ENCODE measurements at places on chromosomes 5 and 9.

DNA sequence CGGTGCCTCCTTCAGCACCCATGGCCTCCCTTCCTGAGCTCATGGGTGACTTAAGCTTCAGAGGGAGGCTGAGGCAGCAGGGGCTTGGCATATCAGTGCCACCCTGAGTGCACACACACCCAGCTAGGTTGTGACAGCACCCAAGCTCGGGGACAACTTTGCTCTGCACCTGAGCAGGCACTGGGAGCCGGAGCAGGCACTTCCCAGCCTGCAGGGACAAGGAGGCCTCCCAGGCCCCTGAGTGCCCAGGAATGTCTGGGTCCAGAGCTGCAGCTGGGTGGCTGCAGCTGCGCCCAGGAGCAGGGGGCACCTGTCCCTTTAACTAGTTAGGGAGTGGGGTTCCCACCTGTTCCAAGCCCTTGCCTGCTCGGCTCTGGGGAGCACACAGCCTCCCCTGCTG, 48.7 kb upstream of the CDH12 start:
- DNase-seq = no peak

- DNase-seq = no peak
Observed at GRCh38 chr5:67876371-67876770, 339.2 kb upstream of the PIK3R1 start.

DNA sequence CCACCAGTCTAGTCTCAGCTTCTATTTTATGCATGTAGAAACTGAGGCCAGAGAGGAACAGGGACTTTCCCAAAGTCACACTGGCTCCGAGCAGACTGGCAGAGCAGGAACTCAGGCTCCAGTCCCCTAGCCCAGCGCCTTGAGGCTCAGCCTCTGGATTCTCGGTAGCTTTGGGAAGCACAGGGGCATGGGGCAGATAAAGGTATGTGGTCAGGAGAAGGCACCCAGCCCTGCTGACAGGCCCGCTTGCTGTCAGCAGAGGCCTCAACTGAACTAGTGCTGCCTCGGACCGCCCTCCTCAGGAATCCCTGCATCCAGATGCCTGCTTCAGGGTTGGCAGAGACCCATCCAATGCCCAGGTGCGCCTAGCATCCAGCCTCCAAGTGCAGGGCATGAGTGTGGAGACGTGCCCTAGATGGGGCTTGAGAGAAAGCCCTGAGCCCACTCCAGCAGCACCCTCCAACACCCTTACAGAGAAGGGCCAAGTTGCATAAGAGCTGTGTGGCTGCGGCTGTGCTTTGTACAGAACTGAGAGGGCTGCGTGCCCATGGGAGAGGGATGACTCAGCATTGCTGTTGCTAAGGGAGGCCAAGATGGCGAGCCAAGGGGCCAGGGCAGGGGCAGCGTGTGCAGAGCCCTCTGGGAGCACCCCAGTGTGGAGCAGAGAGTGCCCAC, 168.6 kb downstream of the MACROH2A1 start:
- no peak for DNase-seq

GRCh38 chr5:66628561-66628960, 32.4 kb downstream of the MAST4 start:
- DNase-seq = no peak

DNA sequence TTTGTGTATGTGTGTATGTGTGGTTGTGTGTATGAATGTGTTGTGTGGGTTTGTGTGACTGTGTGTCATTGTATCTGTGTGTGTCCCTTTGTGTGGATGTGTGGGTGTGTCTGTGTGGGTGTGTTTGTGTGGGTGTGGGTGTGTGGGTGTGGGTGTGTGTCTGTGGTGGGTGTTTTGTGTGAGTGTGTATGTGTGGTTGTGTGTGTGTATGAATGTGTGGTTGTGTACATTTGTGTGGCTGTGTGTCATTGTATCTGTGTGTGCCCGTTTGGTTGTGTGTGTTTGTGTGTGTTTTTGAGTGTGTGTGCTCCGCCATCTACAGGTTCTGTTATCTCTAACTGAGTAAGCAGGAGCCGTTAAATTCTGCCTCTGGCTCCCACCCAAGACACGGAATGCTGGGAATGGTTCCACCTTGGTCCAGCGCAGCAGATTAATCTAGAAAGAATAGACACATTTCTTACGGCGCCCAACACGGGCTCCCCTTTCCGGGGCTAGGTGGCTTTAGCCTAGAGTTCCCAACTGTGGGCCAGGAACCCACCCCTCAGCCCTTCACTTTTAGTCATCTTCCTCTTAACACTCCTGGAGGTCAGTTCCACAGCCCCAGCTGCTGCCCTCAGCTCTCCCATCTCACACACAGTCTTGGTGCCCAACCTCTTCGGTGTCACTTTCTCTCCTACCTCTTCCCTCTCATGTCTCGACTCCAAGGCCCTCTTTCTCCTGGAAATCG, 197.1 kb downstream of the TTLL11 start:
- no peak for DNase-seq

DNA sequence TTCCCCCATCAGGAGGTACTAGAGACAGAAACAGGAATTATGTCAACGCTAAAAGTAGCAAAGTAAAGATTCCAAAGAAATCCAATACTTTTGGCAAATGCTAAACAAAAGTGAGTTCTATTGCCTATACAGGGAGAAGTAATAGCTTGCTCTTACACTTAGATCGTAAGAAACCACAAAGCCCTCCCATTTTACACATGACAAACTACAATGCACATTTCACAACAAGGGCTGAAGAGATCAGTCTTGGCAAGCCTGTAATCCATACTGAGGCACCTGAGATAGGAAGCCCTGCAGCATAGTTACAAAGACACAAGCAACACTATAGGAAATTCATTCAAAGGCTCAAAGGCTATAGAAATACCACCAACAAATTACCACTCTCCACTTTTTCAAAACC, 7.7 kb downstream of the HNRNPK start:
- no peak for DNase-seq

DNA sequence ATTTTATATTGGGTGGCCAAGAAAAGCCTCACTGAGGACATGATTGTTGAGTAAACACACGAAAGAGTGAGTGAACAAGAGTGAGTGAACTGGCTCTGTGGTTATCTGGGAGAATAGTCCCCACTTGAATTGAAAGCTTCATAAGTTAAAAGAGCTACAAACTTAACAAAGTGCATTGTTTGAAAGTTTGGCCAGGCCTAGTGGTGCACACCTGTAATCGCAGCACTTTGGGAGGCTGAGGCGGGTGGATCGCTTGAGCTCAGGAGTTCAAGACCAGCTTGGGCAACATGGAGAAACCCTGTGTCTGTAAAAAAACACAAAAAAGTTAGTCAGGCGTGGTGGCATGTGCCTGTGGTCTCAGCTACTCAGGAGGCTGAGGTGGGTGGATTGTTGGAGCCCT, 26.9 kb downstream of the SMC2 start:
- DNase-seq = no peak

- DNase-seq = no peak
Observed at GRCh38 chr9:136530461-136531089, 15.3 kb downstream of the NOTCH1 start.

DNA sequence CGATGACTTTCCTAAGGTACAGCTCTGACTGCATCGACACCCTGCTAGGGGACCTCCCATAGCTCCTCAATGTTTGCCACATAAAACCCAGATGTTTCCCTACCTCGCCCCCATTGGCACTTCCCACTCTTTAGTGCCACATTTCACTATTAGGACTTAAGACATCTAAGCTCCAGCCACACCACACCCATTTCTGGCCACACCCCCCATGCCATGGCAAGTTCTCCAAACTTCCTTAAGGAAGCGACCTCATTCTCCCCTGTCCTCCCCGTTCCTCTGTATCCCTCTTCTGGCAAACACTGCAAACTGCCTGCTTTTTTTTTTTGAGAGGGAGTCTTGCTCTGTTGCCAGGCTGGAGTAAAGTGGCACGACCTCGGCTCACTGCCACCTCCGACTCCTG, 62.9 kb downstream of the USP20 start:
- DNase-seq = no peak

- no peak for DNase-seq
Observed at GRCh38 chr5:124843596-124843899, 97.1 kb upstream of the ZNF608 start.

DNA sequence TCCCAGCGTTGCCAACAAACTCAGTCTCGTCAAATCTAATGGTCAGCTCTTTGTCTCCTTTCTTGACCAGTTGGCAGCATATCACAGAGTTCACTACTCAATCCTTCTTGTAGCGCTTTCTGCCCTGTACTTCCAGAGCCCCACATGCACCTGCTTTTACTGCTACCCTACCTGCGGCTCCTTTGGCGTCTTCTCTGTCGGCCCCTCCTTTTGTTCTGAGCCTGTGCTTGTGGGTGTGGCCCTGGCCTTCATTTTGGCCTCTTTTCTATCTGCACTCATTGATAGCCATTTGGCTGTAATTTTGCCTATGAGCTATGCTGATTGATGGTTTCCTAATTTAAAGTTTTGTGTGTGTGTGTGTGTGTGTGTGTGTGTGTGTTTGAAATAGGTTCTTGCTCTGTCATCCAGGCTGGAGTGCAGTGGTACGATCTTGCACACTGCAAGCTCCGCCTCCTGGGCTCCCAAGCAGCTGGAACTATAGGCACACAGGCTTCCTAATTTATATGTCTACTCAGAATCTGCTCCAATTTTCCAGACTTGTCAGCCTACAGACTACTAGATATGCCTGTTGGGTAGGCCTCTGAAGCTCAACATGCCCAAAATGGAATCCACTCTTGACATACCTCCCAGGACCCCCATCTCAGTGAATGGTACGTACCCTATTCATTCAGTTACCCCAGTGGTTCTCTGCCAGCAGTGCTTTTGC, 32.3 kb downstream of the ARPC5L start:
- no peak for DNase-seq

- no peak for DNase-seq
Observed at GRCh38 chr5:155728146-155728856, 598.7 kb upstream of the SGCD start.

- no peak for DNase-seq
Observed at GRCh38 chr5:101897914-101898313, 398.2 kb downstream of the SLCO4C1 start.

DNA sequence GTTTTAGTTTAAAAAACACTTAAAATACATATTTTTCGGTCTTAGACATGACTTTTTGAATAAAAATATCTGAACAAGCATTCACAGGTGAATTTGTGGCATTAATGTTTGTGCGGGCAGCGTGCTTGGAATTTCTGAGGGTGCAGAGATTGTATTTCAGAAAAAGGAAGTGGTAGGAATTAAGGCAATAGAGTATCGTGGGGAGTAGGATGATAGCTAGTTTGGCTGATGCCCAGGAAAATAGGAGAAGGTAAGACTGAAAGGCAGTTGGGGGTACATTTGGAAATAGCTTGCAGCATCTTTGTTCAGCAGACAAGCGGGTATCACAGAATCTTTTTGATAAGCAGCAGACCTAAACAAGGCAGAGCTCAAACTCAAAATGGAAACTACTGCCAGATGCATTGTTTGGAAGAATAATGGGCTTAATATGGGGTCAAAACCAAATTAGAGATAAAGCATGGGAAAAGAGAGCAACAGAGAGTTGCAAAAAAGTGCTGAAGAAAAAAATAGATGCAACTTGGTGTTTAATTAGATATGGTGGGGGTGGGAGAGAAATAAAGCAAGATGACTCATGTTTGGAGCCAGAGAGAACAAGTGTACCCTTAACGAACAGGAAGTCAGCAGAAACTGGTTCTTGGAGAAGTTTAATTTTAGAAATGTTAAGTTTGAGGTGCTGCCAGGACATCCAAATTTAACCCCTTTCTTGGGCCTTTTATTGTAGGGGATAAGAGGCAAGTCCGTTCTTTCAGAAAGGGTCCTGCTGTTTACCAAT, 85.7 kb upstream of the ARRDC3 start:
- no peak for DNase-seq

DNA sequence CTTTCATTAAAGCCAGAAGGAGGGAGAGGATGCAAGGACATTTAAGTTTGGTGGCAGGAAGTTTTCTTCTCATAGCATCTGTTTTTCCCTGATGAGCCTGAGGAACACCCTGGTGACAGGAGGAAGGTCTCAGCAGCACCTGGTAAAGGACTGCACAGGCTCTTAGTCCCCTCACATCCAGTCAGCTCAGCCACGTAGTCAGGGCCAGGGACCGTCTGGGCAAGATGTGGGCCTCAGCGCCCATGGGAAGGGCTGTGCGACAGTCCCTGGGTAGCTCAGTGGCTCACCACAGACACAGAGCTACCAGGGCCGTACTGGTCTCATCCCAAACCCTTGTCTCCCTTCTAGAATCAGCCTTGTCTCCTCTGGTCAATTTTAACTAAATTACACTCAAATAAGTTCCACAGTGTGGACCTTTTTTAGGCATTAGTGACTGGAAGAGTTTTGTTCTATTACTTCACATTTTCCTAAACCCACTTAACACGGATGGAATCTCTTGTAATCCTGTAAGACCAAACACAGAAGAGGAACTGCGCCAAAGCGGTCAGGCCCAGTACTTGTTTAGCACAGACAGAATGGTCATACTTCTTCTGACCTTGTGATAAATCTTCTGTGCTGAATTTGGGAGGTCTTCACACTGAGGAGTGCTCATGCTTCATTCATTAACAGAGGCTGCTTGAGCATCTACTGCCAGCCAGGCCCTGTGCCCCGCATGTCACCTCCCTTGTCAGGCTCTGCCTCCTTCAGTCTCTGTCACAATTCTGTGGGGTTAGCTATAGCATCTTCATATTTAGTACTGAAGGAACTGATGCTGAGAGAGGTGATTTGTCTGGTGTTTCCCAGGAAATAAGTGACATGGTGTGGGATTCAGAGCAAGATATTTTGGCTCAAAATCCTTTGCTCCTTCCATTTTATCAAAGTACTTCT, 91.4 kb downstream of the ANGPTL2 start:
- no peak for DNase-seq

DNA sequence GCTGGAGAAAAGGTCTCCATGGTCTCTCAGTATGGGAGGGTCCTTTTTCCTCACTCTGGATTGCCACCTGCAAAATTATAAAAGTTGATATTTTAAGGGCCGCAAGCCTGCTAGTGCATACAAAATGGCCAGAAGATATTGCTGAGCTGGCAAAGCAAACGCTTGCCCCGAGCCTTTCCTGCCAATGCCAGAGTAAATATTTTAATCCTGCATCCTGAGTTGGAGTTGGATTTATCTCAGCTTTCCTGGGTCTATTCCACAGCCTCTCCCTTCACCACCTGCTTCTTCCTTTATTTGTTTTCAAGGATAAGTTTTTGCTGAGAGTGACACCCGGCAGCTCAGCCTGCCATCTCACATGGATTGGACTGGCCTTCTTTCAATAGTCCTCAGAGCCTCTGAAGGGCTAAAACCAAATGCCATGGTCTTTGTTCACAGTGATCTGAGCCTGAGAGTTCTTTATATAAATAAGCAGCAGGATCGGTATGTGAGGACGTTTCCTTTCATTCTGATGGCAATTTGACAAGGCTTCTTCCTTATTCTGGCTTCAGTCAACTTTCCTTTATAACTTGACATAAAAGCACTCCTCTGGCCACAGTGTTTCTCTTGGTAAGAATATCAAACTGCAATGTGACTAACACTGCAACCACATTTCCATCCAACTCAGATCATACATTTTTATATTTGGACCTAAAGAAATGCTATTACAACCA, 170.1 kb downstream of the ADAMTS12 start:
- no peak for DNase-seq

Measured in cortex of kidney (tissue), 1 donor.